ENCODE measurements at places on chromosomes 16 and 17.

DNA sequence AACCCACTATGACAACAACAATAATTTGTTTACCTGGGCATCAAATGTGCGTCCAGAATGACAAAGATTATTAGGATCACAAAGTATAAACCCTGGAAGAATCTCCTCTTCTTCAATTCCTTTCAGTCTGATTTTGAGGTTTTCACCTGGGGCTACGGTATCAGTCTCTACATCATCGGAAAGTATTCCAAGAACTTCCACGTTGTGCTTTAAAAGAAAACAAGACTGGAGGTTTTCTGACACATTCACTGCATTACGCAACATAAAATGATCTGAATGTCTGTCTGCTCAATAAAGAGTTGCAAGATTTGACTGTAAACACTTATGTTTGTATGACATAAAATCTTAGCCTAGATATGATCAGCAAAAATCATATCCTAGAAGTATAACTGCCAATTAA, 26.0 kb upstream of the RSL1D1 start:
- DNase-seq, result no peak

GRCh38 chr17:72311004-72311403, 190.2 kb downstream of the SOX9 start:
- no peak for DNase-seq

- no peak for DNase-seq
Observed at GRCh38 chr17:29357821-29358232, 32.3 kb upstream of the TAOK1 start.

GRCh38 chr16:8936421-8936820, 27.3 kb downstream of the USP7 start:
- DNase-seq, result peak; percentile 45

DNA sequence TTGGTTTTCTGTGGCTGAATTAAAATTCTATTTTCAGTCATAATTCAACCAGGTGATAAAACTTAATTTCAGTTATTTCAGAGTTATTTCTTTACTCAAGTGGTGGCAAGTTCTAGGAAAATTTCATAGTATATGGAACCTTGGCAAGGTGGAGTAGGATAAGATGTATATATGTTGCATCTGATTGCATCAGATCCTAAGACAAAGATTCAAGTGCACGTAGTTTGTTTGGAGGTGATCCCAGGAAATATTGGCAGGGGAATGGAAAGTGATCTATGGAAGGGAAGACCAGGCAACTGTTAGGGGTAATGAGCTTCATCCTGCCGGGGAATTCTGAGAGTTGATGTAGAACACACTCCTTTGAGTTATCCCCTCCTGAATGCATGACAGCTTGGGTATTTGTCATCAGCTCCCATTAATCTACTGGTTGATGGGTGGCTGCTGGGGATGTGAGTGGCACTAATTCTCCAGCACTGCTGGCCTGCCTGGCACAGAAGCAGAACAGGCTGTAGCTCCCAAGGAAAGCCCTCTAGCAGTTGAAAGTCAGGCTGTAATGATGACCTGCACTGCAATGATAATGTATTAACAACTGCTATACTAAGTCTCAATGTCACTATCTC, 52.2 kb upstream of the TOM1L1 start:
- DNase-seq, result no peak

DNA sequence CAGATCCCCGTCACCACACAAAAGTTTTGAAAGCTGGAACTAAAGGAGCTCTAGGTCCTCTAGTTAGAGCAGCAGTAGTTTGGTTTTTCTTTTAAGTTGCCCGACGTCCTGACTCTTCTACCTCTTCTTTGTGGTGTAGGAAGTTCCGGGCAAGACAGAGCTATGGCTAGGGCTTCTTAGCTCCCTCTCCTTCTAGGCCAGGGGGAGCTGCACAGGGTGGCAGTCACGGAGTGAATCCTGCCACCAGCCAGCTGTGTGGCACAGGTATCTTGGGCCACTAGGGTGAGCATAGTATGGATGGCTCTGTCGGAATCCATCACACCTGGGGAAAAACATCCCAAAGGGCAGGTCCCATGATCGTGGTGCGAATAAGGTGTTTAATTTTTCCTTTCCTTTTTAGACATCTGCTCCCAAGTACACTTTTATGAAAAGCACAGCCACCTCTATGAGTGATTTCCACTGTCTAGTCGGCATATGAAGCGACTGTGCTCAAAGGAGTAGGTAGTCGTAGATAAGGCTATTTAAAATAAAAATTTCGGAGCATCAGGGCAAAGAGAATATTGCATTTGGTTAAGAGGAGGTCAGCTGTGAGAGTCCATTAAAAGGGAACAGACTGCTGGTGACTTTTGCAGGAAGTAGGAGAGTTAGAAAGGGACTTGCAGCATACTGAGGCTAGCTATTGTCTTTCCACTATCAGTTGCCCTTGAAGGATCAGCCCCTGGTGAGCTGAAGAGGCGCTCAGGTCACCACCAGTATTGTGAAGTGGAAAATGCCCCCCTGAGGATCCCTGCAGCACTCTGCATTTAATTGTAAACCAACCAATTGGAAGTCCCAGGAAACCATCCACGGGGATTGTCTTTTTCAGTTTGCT, 2.1 kb downstream of the PRKCA start:
- no peak for DNase-seq

GRCh38 chr17:82103553-82104451, 5.8 kb upstream of the FASN start:
- DNase-seq, result no peak

GRCh38 chr17:13725288-13725990, 123.7 kb upstream of the HS3ST3A1 start:
- no peak for DNase-seq

GRCh38 chr17:71067669-71068407, 898.5 kb downstream of the KCNJ2 start:
- DNase-seq, result no peak

All from effector memory CD4-positive, alpha-beta T cell (primary cell).